Frontal cortex (tissue), 4 donors: ENCODE measurements at places on chromosomes 16 and 17. TPM values are rescaled to one million over a fixed set of nuclear protein-coding genes. Genes with fewer than 3 reads are reported as not detected.

DNA sequence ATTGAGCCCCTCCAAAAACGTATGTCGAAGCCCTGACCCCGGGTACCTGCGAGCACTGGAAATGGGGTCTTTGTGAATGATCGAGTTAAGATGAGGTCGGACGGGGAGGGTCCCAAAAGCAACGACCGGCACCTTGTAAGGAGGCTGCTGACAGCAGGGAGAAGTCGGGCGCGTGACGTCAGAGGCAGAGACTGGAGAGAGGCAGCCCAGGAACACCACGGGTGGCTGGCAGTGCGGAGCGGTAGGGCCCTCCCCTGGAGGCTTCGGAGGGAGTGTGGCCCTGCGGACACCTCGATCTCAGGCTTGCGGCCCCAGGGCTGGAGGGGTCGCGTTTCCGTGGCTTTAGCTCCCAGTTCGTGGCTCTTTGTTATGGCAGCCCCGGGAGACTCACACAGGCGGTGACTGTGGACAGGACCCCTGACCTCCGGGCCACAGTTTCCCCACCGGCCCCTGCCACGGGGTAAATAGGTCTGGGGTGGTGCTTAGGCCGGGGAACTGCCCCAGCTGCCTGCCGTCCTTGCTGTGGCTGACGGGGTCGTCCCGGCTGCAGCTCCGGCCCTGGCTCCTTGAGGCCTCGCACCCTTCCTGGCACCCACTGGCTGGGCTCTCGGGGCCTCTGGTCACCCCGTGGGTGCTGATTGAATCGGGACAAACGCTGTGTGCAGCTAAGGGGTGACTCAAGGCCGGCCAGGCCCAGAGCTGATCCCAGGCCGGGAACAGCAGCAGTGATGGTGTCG, 10.6 kb upstream of the SSTR5 start:
- no peak for DNase-seq

DNA sequence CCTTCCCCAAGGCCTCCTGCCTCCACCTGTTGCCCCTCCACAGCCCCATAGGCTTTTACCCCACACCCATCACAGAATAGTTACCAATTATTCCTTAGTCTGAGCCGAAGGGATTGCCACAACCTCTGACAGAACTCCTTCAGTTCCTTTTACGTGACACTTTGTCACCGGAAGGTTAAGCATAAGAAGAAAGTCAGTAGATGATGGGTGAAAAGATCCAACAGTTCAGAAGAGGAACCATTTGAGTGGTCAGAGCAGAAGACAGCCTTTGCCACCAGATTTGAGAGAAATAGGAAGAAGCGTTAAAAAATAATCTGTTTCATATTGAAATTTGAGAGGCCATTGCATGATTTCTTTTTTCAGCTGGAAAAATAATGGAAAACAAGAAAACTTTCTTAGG, 1.2 kb downstream of the SRR start:
- DNase-seq, result no peak

CD300H gene
- not detected for total RNA-seq

DNA sequence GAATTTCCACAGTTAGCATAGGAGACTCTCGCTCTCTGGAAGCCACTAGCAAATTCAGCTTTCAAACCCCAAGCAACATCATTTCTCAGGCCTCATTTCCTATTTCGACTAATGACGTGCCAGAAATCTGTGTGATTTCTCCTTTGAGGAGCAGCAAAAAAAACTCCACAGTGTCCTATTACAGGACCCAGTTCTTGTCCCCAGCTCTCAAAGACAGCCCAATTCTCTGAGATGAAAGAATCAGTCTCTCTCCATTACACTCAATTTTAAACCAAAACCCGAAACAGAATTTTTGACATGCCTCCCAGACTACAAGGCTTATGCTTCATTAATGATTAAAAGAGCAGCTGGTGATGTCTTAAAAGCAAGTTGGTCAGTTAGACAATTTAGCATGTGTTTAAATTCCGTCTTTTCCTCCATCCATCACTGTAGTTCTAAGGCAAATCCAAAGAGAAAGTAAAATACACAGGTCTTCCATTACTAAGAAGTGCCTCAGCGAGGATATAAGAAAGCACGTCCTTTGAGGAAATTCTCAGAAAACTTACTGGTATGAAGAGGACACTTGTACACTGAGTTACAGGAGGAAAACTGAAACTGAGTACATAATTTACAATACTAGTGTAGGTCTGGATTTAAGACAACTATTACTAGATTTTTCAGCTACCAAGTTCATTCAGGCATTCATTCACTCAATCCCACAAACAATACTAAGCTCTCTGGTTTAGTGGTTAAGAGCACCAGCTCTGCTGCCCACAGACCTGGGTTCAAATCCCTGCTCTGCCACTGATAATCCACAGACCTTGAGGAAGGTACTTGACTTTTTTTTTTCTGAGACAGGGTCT, 12.5 kb downstream of the TOM1L2 start:
- peak; percentile 25 for DNase-seq

DNA sequence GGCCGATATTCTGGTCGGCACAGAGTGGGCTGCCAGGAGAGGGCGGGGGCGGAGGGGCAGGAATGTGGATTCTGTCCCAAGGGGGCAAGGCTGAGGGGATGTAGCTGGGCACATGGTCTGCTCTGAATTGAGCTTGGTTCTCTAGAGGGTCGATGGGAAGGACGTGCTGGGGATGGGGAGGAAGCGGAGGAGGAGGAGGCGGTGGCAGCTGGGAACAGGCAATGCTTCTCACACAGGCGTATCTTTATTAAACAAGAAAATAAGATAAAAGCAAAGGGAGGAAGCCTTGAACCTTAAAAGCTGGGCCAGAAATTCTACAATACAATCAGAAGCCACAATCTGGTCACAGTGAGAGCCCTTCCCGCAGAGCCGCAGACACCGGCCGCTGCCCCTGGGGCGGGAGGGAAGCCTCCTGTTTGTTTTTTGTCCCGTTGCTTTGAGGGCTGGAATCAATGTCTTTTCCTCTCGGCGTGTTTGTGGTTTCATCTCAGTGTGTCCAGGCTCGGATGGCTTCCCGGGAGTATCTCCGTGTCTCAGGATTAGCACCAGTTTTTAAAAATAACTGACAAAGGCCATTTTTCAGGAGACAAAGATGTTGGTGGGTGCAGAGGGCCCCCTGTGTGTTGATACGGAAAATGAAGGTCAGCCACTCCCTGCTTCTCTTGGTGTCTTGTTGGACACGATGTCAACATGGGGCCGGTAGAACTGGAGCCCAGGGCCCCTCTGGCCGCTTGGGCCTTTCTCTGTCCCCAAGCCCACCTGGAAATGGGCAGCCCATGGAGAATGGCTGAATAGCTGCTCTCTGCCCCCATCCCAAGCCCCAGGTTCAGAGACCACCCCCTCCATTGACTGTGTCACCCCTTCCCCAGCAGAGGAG, 12.3 kb upstream of the SLC7A5 start:
- DNase-seq, result no peak

GRCh38 chr17:28550858-28551257, 1.6 kb downstream of the UNC119 start:
- DNase-seq, result no peak

TPSB2 gene
- not detected for total RNA-seq

SPHK1 gene
- total RNA-seq, result 1.6 TPM
